ENCODE measurements at places on chromosomes 1 and 21. TPM values are rescaled to one million over a fixed set of nuclear protein-coding genes. Genes with fewer than 3 reads are reported as not detected.
A peak's percentile ranks its signal among the peaks of the same experiment; 100 is the strongest.

The GUCA2B gene
- not detected for total RNA-seq

The RNU1-1 gene
- total RNA-seq, result 2,650 TPM

The PCNT gene
- total RNA-seq, result 38.9 TPM

The KDF1 gene
- not detected for total RNA-seq

The OLFML3 gene
- 37.0 TPM for total RNA-seq

The FYB2 gene
- total RNA-seq, result not detected

The DDR2 gene
- 173 TPM for total RNA-seq

The KIF17 gene
- 0.11 TPM for total RNA-seq

The RNF11 gene
- 102 TPM for total RNA-seq

The RIMKLA gene
- not detected for total RNA-seq

GRCh38 chr1:917466-918091 is 6.1 kb upstream of the SAMD11 start:
- peaks cover 17% of the 10 kb centered on the region for H3K4me1 ChIP-seq
- no peak for DNase-seq
- no peak overlapping the region for H3K27ac ChIP-seq

- no peak overlapping the region for H3K27ac ChIP-seq
- peaks cover 2% of the 10 kb centered on the region for H3K27me3 ChIP-seq
- peaks cover 37% of the 10 kb centered on the region for H3K4me1 ChIP-seq
- H3K4me3 ChIP-seq, result no peak overlapping the region
- no peaks in the 10 kb centered on the region for H3K36me3 ChIP-seq
Measured at GRCh38 chr1:64478594-64479470, 8.9 kb downstream of the CACHD1 start.

DNA sequence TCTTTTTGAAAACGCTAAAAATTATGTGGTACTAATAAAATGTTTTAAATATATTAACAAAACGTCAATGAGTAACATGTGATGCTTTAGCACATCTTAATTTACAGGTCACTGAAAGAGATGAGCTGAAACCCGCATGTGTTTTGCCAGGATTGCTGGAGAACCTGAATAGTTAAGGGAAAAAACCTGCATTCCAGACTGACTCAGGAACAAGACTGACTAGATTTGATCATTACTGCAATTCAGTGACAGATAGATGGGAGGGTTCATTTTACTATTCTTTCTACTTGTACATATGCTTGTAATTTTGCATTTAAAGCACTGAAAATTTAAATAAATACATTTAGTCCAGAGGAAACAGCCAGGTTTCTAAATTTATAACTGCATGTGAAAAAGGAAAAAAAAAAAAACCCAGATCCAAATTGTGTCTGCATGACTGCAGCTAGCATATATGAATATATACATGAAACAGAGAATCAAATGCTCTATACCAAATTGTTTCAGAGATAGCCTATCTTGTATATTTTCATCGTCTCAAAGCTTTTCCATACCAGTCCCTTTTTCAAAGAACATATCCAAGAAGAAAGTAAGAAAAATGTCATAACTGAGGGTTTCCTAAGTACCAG is 71.7 kb downstream of the APP start:
- H3K4me1 ChIP-seq, result peaks cover 27% of the 10 kb centered on the region
- H3K36me3 ChIP-seq, result peaks cover 5% of the 10 kb centered on the region
- DNase-seq, result no peak
- no peaks in the 10 kb centered on the region for H3K27me3 ChIP-seq

DNA sequence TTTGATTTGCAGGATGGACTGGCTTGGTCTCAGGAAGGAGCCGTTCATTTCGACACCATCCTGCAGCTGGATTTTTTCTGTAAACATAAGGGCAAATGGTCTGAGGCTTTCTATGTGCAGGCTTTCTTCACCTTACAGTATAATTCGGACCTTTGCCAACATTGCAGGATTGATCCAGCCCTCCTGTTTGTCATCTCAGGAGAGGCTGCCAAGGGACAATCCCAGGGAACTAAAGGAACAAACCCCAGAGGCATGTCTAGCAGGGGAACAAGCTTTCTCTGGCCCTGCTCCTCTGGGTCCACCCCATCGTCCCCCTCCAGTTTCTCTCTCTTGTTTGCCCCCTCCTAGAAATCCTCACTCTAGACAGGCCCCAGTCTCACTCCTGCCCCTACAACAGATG is 24.8 kb upstream of the GBP6 start:
- H3K36me3 ChIP-seq, result no peaks in the 10 kb centered on the region
- H3K27ac ChIP-seq, result no peak overlapping the region
- no peaks in the 10 kb centered on the region for H3K4me1 ChIP-seq
- H3K27me3 ChIP-seq, result no peaks in the 10 kb centered on the region
- DNase-seq, result no peak

- no peak overlapping the region for H3K27ac ChIP-seq
- H3K36me3 ChIP-seq, result peaks cover 13% of the 10 kb centered on the region
- H3K4me1 ChIP-seq, result peaks cover 32% of the 10 kb centered on the region
- H3K27me3 ChIP-seq, result no peaks in the 10 kb centered on the region
Measured at GRCh38 chr1:58778385-58779000, 5.4 kb downstream of the JUN start.

GRCh38 chr1:226568077-226568831 is 19.7 kb downstream of the STUM start:
- H3K36me3 ChIP-seq, result no peaks in the 10 kb centered on the region
- no peaks in the 10 kb centered on the region for H3K4me1 ChIP-seq
- DNase-seq, result no peak
- H3K27me3 ChIP-seq, result peaks cover 37% of the 10 kb centered on the region

DNA sequence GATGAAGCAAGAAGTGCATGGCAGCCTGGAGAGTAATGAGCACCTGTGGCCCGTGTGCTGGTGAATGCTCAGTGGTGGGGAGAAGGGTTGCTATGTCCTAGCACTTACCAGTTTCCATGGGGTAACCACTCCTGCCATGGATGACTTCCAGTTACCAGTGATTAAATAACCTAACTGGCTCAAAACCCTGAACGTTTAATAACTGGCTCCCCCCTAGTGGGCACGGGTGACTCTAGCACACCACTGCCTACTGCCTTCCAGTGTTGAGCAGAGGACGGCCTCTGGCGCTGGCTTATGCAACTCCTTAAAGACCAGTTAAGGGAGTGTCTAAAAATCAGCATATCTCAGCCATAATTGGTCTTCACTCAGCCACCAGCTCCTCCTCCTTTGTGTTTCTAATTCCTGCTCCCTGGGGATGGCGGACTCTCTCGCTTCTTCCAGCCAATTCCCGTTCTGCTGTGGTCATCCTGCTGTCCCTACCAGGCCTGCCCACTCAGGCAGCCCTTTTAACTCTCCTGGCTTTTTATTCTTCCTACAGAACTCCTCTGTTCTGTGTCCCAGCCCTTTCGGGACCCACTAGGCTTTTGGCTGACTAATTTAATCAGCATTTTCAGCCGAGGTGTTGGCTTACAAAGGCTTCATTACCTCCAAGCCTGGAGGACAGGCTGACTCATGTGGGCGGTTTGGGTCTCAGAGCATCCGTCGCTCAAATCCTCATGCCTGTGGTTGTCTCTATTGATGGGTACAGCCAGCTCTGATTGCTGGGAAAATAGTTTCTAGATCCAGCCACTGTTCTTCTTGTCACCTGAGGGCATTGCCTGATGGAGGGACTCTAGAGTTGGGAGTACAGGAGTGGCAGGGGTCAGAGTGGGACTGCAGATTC is 332.4 kb downstream of the CAMTA1 start:
- DNase-seq, result no peak
- H3K27me3 ChIP-seq, result no peaks in the 10 kb centered on the region
- H3K27ac ChIP-seq, result peak overlapping the region; percentile 92
- peaks cover 13% of the 10 kb centered on the region for H3K4me1 ChIP-seq

DNA sequence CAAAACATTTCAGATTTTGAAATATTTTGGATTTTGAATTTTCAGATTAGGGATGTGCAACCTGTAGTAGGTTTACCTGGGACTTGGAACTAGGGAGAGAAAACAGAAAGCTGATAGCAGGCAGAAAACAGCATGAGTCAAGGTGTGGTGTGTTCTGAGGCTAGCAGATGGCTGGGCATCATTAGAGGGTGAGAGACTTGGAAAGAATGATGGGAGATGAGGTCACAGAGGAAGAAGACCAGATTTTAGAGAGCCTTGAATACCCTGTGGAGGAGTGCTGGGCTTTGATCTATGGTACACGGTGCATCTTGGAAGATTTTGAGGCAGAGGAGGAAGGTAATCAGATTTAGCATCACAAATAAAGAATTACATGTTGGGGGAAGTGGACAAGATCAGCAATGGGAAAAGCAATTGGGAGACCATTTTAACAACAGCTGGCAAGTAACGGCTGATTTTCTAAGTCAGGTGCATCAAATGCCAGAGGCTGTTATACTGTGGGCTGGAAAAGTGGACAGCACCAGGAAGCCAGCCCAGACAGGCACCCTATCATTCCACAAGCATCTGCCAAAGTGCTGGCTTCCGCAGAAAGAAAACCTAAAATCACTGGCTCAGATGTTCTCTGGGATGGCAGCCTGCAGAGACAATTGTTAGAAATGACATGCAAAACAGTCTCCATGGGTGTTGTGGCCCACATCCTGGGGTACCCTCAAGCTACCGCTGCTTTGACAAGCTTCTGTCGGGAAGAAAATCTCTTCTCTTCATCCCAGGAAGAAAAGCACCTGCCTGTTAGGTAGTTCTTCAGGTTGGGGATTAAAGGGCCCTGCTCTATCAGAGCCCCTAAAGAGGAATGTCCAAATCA is 30.9 kb upstream of the CAMK1G start:
- no peak overlapping the region for H3K4me3 ChIP-seq
- peaks cover 3% of the 10 kb centered on the region for H3K4me1 ChIP-seq
- no peaks in the 10 kb centered on the region for H3K36me3 ChIP-seq
- no peak for DNase-seq
- no peak overlapping the region for H3K27ac ChIP-seq

DNA sequence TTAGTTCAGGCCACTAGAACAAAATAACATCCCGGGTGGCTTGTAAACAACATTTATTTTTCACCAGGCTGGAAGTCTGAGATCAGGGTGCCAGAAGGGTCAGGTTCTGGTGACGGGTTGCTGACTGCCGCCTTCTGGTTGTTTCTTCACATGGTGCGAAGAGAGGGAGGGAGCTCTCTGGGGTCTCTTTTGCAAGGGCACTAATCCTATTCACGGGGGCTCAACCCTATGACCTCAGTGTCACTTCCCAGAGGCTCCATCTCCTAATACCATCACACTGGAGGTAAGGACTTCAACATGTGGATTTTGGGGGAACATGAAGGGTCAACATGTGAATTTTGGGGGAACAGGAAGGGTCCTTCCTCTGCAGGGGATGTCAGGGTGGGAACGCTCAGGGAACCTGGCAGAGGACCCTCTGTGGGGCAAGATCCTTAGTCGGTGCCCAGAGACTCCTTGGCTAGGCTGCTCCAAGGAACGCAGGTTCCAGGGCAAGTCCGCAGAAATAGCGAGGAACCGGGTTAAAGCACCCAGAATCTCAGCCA is 8.7 kb upstream of the C2CD2 start:
- H3K27ac ChIP-seq, result no peak overlapping the region
- DNase-seq, result no peak
- H3K4me1 ChIP-seq, result peaks cover 22% of the 10 kb centered on the region
- H3K4me3 ChIP-seq, result no peak overlapping the region

GRCh38 chr21:45306453-45306831 is 18.7 kb upstream of the POFUT2 start:
- peak overlapping the region; percentile 82 for H3K27ac ChIP-seq
- peaks cover 56% of the 10 kb centered on the region for H3K4me1 ChIP-seq
- no peak for DNase-seq
- no peaks in the 10 kb centered on the region for H3K36me3 ChIP-seq
- no peak overlapping the region for H3K4me3 ChIP-seq

GRCh38 chr1:25899792-25900191 is 6.4 kb downstream of the STMN1 start:
- H3K36me3 ChIP-seq, result peaks cover 31% of the 10 kb centered on the region
- DNase-seq, result no peak
- no peak overlapping the region for H3K27ac ChIP-seq
- peaks cover 51% of the 10 kb centered on the region for H3K4me1 ChIP-seq

- peaks cover 46% of the 10 kb centered on the region for H3K4me1 ChIP-seq
- H3K4me3 ChIP-seq, result no peak overlapping the region
- no peaks in the 10 kb centered on the region for H3K36me3 ChIP-seq
- peak overlapping the region; percentile 92 for H3K27ac ChIP-seq
- no peaks in the 10 kb centered on the region for H3K27me3 ChIP-seq
Measured at GRCh38 chr1:94734963-94735901, 84.9 kb upstream of the SLC44A3 start.

- DNase-seq, result no peak
- H3K27ac ChIP-seq, result no peak overlapping the region
- H3K36me3 ChIP-seq, result no peaks in the 10 kb centered on the region
- H3K4me1 ChIP-seq, result peaks cover 11% of the 10 kb centered on the region
Measured at GRCh38 chr1:20666146-20666545, 5.0 kb upstream of the DDOST start.

DNA sequence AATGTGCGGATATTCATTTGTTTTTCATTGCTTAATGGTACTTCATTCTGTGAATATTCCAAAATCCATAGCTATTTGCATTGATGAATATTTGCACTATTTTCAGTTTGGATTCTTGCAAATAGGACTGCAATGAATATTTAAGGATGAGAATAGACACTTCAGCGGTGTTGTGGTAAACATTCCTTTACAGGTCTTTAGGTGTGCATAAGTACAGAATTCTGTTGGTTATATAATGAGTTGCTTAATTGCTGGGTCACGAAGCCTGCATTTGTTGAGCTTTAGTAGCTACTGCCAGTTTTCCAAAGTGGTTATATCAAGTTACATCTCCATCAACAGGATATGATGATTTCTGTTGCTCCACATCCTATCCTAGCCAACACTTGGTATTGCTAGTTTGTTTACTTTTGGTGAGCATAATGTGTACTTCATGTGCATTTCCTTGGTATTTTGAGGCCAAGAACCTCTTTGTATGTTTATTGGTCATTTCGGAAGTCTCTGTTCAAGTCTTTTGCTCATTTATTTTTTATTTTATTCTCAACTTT is 64.2 kb upstream of the CYYR1 start:
- no peak overlapping the region for H3K27ac ChIP-seq
- H3K36me3 ChIP-seq, result no peaks in the 10 kb centered on the region
- no peak for DNase-seq
- H3K4me3 ChIP-seq, result no peak overlapping the region
- H3K27me3 ChIP-seq, result no peaks in the 10 kb centered on the region

DNA sequence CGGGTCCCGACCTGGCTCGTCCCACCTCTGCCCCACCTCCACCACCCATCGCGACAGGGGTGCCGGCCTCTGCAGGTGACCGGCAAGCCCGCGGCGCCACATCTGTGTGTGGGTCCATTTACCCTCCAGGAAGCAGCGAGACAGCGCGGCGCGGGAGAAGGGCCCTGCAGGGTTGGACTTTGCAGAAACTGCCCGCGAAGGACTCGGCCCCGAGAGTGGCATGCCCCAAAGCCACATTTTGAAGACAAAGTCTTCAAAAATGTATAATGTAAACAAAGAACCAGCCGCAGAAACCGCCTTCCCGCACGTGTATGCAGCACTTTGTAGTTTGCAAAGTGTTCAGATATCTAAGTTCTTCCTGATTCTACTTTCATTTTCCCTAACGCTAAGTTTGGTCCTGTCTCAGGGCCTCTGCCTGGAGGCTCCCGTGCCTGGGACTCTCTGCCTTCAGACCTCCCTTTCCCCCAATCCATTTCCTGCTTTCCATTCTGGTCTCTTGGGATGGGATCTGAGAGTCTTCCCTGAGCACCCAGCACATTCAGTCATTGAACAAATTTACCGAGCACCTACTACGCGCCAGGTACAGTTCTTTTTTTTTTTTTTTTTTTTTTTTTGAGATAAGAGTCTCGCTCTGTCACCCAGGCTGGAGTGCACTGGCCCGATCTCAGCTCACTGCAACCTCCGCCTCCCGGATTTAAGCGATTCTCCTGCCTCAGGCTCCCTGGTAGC is 524 bp upstream of the TMCO4 start:
- H3K27ac ChIP-seq, result peak overlapping the region; percentile 82
- peak overlapping the region; percentile 81 for H3K4me3 ChIP-seq
- H3K4me1 ChIP-seq, result peaks cover 29% of the 10 kb centered on the region
